ENCODE measurements at places on chromosomes 5 and 9.
A peak's percentile ranks its signal among the peaks of the same experiment; 100 is the strongest.

- peak; percentile 54 for DNase-seq
These were observed 681 bp downstream of the FNIP1 start for GRCh38 chr5:131795879-131796792.

GRCh38 chr9:87614397-87614796 is 111.5 kb upstream of the CTSL start:
- no peak for DNase-seq

- no peak for DNase-seq
These were observed 38.6 kb downstream of the EXOSC2 start for GRCh38 chr9:130732136-130732535.

DNA sequence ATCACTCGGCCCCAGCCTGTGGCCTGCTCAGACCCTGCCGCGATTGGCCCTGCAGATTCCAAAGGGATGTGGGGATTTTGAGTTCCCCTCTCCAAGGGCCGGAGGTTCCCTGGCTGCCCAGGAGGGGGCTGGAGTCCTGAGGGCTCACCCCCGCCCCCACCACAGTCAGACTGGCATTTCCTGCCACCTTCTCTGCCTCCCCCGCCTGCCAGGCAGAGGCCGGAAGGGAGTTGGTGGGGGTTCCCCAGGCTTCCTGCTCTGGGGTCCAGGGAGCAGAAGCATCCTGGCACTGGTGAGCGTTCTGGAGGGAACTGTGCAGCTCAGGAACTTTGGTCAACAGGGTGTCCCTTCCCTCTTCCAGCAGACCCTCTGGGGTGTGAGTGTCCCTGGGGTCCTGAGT is 70.6 kb downstream of the RXRA start:
- DNase-seq = no peak

- no peak for DNase-seq
These were observed 131.4 kb upstream of the LHFPL2 start for GRCh38 chr5:78779771-78780616.

GRCh38 chr5:2112173-2113025 is 229.7 kb upstream of the IRX4 start:
- no peak for DNase-seq

DNA sequence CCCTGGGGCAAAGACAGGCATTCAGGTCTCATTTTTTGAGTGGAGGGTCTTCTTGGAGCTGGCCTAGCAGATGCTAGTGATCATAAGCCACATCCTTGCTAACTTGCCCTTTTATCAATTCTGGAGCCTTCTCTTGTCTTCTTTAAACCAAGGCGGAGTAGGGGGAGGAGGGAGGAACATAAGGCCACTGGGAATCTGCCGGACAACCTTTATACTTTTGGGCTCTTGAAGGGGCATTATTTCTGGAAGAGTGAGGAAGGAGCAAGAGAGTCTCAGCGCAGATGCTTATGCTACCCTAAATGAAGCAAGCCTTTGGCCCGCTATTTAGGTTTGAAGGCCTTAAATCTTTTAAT is 2.0 kb downstream of the TMEFF1 start:
- DNase-seq = no peak

- no peak for DNase-seq
These were observed 190.0 kb upstream of the GRAMD2B start for GRCh38 chr5:126233256-126233655.

- DNase-seq = peak; percentile 96
These were observed 89.7 kb upstream of the ADRA1B start for GRCh38 chr5:159826351-159827214.

DNA sequence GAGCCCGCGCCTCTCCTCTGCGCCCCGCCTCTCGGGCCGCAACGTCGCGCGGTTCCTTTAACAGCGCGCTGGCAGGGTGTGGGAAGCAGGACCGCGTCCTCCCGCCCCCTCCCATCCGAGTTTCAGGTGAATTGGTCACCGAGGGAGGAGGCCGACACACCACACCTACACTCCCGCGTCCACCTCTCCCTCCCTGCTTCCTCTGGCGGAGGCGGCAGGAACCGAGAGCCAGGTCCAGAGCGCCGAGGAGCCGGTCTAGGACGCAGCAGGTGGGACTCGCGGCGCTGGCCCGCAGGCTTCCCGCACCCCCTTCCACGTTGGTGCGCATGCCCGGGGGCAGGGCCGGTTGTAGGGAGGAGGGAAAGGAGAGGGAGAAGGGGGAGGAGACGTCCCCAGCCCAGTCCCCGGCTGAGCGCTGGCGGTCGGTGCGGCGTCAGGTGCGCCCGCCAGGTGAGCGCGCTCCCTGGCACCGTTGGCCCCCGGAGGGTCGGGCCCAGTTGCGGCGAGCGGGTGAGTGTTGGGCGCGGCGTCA is at the start of gene OCLN:
Gene OCLN (plus strand): TSS at position 400 of the 532 bp plus-strand sequence. CDS start 11,455 bp downstream, outside the sequence.
- peak; percentile 89 for DNase-seq
